Left ventricle myocardium inferior (tissue), 1 donor: ENCODE measurements at places on chromosomes 1 and 21.

- peaks cover 39% of the 10 kb centered on the region for H3K4me1 ChIP-seq
- no peak for DNase-seq
Measured at GRCh38 chr1:19734056-19734455, 65.7 kb downstream of the TMCO4 start.

- no peak for DNase-seq
- no peak overlapping the region for H3K27ac ChIP-seq
- H3K4me1 ChIP-seq, result peaks cover 27% of the 10 kb centered on the region
- no peaks in the 10 kb centered on the region for H3K27me3 ChIP-seq
- H3K4me3 ChIP-seq, result no peak overlapping the region
Measured at GRCh38 chr1:197733324-197733723, 42.0 kb downstream of the DENND1B start.

DNA sequence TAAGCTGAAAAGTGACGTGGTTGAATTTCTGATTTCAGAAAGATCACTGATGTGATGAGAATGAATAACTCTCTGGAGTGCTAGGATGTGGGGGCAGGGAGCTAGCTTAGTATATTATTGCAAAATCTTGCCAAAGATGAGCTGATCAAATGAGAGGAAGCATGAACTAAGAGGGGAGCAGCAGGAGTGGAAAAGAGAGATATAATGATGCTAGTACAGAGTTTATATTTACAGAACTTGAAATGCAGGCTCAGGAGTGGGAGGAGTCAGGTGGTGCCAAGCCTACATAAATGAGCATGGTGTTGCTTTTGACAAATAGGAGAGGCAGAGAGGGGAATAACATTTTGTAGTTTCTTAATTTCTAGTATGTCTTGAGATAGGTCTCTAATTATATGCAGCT lies 38.1 kb upstream of the NBL1 start:
- H3K4me1 ChIP-seq, result peaks cover 95% of the 10 kb centered on the region
- no peak overlapping the region for H3K4me3 ChIP-seq
- H3K36me3 ChIP-seq, result peaks cover 9% of the 10 kb centered on the region

GRCh38 chr1:111770916-111771315 lies 15.2 kb downstream of the DDX20 start:
- no peaks in the 10 kb centered on the region for H3K27me3 ChIP-seq
- peaks cover 39% of the 10 kb centered on the region for H3K36me3 ChIP-seq

GRCh38 chr1:2042830-2043773 lies 7.1 kb upstream of the PRKCZ start:
- H3K27ac ChIP-seq, result no peak overlapping the region
- no peak for DNase-seq
- H3K36me3 ChIP-seq, result no peaks in the 10 kb centered on the region
- peaks cover 45% of the 10 kb centered on the region for H3K27me3 ChIP-seq
- peaks cover 22% of the 10 kb centered on the region for H3K4me1 ChIP-seq

DNA sequence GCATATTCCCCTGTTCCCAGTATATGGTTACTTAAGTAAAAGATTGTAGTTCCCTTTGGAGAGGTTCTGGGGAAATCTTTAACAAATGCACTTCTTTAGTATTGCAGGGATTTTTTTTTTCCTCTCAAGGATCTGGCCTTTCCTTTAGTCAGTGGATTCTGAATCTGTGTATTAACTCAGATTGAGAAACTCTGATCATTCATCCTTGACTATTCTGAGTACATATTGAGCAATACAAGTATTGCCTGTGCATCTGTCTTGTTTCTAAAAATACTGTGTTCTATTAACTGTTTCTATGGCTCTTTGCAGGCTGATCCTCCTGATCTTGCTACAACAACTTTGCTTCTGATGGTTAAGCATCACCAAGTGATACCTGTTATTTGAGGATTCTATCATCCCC lies 67.8 kb upstream of the FGGY start:
- no peak overlapping the region for H3K27ac ChIP-seq
- no peaks in the 10 kb centered on the region for H3K27me3 ChIP-seq
- H3K36me3 ChIP-seq, result no peaks in the 10 kb centered on the region

DNA sequence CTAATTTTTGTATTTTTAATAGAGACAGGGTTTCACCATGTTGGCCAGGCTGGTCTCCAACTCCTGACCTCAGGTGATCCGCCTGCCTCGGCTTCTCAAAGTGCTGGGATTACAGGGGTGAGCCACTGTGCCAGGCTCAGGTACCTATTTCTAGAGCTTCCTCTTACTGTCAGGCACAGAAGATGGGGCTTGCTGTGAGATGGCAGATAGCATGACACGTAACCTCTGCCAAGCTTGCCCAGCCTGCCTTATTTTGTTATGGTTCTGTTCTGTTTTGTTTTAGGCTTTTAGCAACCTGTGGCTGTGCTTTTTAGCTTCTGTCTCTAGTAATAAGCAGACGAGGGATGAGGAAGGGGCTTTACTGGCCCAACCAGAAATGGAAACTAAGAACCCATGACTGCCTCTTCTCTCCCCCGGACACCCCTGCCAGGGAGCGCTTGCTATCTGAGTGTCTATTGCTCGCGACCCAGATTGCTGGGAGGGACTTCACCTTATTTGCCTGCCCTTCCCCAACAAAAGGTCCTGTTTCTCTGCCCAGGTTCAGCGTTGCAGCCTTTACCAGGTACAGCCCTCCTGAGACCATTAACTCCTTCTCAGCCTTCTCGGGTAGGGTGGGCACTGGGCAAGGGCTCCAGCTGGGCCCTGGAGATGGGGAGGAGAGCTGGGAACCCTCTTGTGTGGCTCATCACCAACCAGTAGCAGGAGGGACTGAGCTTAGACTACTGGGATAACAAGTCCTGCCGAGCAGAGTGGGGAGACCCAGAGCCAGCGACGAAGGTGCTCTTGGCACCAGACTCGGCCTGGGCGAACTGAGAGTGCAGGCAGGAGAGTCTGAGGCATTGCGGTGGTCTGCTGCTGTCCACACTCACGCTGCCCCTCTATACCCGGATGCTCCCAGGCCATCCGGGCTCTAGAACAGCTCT lies 13.5 kb upstream of the LGR6 start:
- no peak overlapping the region for H3K27ac ChIP-seq
- no peaks in the 10 kb centered on the region for H3K4me1 ChIP-seq
- H3K27me3 ChIP-seq, result peaks cover 54% of the 10 kb centered on the region
- no peak for DNase-seq
- H3K36me3 ChIP-seq, result no peaks in the 10 kb centered on the region

GRCh38 chr1:232695621-232696385 lies 65.9 kb upstream of the SIPA1L2 start:
- peaks cover 23% of the 10 kb centered on the region for H3K27me3 ChIP-seq
- H3K4me1 ChIP-seq, result no peaks in the 10 kb centered on the region
- no peak overlapping the region for H3K4me3 ChIP-seq
- no peak for DNase-seq
- no peak overlapping the region for H3K27ac ChIP-seq
- no peaks in the 10 kb centered on the region for H3K36me3 ChIP-seq

DNA sequence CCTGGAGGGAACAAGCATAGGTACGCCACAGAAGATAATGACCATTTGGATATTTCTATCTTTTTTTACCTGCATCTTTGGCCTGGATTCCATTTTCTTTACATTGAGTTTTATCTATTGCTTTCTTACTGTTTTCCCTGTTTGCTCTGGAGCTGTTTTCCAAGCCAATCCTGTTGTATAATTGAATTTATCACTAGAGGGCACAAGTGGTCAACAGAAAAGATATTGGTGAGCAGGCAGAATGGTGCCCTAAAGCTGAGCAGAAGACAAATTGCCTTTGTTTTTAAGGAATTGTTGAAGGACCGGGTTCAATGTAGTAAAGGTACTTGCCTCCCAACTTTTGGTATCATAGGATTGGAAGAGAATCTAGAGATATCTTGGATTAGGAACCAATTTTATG lies 152.8 kb downstream of the PPP1R12B start:
- peaks cover 60% of the 10 kb centered on the region for H3K36me3 ChIP-seq
- H3K27ac ChIP-seq, result peak overlapping the region; percentile 24
- no peaks in the 10 kb centered on the region for H3K27me3 ChIP-seq

DNA sequence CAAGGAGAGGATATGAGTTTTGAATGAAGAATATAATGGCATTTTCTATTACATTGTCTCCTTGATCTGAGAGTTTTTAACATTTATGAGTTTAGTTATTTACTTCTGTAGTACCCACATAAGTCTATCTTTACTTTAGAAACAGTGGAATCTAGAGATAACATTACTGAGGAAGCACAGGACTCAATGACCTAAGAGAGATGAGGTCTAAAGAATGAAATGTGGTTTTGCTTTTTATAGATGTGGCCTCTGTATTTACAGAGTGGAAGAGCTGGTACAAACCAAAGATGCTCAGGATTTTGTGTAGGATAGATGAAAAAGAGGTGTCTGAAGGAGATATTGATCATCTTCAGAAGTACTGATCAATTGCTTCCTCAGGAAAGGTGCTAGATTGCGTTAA lies 177.3 kb downstream of the KCTD3 start:
- no peaks in the 10 kb centered on the region for H3K4me1 ChIP-seq
- no peaks in the 10 kb centered on the region for H3K36me3 ChIP-seq
- no peak overlapping the region for H3K4me3 ChIP-seq
- no peak for DNase-seq
- no peaks in the 10 kb centered on the region for H3K27me3 ChIP-seq

DNA sequence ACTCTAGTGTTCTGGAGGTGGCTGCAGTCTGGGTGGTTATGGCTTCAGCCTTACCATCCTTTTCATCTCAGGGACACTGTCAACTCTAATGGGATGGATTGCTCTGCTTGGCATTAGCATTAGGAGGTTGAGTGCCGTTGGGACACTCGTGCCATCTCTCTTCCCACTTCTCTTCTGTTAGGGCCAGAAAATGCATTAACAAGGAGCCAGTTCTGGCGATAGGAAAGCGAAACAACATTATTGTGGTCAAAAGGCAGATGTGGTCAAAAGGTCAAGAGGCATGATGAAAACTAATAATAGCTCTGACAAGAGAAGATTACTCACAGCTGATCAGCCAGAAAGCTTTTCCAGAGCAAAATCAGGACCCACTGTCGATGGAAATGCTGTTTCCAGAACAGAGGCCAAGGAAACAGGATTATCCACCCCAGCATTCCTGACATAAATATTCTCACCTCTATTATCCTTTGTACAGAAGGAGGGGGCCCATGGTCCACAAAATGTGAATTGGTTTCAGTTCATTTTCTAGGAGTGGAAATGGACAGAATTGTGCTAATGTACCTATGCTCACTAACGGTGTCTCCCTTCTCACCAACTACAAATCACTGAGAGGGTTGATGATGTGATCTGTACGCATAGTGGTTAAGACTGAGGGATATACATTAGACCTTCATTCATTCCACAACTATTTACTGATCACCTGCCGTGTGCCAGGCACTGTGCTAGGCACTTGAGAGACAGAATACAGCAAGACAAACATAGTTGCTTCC lies 72.0 kb downstream of the ST6GALNAC5 start:
- no peaks in the 10 kb centered on the region for H3K4me1 ChIP-seq
- H3K27ac ChIP-seq, result no peak overlapping the region
- no peaks in the 10 kb centered on the region for H3K36me3 ChIP-seq
- H3K4me3 ChIP-seq, result no peak overlapping the region
- peaks cover 11% of the 10 kb centered on the region for H3K27me3 ChIP-seq

GRCh38 chr1:198387587-198387986 lies 152.9 kb downstream of the ATP6V1G3 start:
- DNase-seq, result no peak
- no peak overlapping the region for H3K27ac ChIP-seq
- no peaks in the 10 kb centered on the region for H3K4me1 ChIP-seq
- H3K4me3 ChIP-seq, result no peak overlapping the region

DNA sequence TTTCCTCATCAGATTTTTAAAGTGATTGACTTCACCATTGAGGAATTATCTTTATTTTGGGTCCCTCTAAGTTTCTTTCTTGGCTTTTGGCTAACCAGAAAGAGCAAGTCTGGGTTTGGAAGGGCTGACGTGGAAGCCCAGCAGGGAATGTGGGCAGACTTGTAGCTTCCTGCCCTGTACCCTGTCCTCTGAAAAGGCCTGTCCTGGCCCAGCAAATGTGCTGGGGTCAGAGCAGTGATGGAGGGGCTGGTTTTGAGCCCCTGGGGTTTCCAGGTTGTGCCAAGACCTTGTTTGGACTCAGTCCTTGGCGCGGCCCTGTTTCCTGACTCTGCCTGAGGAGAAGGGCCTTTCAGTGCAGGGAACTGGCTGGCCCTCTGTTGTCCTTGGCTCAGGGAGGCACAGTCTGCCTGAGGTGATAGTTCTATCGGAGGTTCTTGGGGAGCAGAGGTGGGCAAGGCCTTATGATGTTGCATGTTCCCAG lies 72.1 kb downstream of the UCK2 start:
- H3K4me1 ChIP-seq, result peaks cover 76% of the 10 kb centered on the region
- peak overlapping the region; percentile 55 for H3K27ac ChIP-seq
- DNase-seq, result no peak
- H3K4me3 ChIP-seq, result no peak overlapping the region
- H3K27me3 ChIP-seq, result no peaks in the 10 kb centered on the region
- H3K36me3 ChIP-seq, result no peaks in the 10 kb centered on the region

GRCh38 chr21:15754640-15755039 lies 24.9 kb downstream of the USP25 start:
- H3K4me1 ChIP-seq, result peaks cover 83% of the 10 kb centered on the region
- no peak for DNase-seq
- H3K27me3 ChIP-seq, result no peaks in the 10 kb centered on the region
- no peak overlapping the region for H3K27ac ChIP-seq
- no peak overlapping the region for H3K4me3 ChIP-seq
- H3K36me3 ChIP-seq, result no peaks in the 10 kb centered on the region

GRCh38 chr1:37010011-37010410 lies 24.3 kb downstream of the GRIK3 start:
- no peak overlapping the region for H3K4me3 ChIP-seq
- H3K27me3 ChIP-seq, result peaks cover 6% of the 10 kb centered on the region
- H3K4me1 ChIP-seq, result peaks cover 18% of the 10 kb centered on the region
- H3K36me3 ChIP-seq, result no peaks in the 10 kb centered on the region
- no peak overlapping the region for H3K27ac ChIP-seq

DNA sequence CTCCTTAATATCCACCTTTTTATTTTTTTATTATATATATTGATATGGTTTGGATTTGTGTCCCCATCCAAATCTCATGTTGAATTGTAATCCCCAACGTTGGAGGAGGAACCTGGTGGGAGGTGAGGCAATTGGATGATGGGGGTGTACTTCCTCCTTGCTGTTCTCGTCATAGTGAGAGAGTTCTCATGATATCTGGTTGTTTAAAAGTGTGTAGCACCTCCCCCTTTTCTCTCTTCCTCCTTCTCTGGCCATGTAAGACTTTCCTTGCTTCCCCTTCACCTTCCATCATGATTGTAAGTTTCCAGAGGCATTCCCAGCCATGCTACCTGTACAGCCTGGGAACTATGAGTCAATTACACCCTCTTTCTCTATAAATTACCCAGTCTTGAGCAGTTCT lies 22.7 kb upstream of the CCSAP start:
- no peaks in the 10 kb centered on the region for H3K36me3 ChIP-seq
- DNase-seq, result no peak
- H3K4me3 ChIP-seq, result no peak overlapping the region
- peaks cover 37% of the 10 kb centered on the region for H3K27me3 ChIP-seq
- H3K27ac ChIP-seq, result no peak overlapping the region
- peaks cover 6% of the 10 kb centered on the region for H3K4me1 ChIP-seq
